Endodermal cell (in vitro differentiated cells): ENCODE measurements at places on chromosomes 5 and 9.
A peak's percentile ranks its signal among the peaks of the same experiment; 100 is the strongest.

DNA sequence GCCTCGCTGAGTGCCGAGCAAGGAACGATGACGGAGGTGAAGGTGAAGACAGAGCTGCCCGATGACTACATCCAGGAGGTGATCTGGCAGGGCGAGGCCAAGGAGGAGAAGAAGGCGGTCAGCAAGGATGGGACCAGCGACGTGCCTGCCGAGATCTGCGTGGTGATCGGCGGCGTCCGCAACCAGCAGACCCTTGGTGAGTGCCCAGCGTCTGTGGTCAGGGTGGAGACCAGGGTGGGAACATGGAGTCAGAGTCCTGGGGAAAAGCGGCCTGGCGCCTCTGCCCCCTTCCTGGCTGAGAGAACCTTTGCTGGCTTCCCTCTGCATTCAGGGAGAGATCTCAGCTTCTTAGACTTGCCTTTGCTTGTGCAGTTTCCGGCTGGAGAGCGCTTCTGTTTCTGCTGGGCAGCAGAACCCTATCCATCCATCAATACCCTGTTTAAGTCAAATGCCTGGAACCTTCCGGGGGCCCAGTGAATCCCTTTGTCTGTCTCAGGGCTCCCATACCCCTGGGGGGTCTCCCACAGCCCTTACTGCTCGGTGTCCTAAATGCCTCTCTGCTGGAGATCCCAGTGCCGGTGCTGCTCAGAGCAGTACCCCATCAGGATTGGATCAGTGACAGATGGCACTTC is 89.6 kb downstream of the AMBP start:
- no peaks in the 10 kb centered on the region for H3K4me1 ChIP-seq
- H3K27me3 ChIP-seq, result no peaks in the 10 kb centered on the region

DNA sequence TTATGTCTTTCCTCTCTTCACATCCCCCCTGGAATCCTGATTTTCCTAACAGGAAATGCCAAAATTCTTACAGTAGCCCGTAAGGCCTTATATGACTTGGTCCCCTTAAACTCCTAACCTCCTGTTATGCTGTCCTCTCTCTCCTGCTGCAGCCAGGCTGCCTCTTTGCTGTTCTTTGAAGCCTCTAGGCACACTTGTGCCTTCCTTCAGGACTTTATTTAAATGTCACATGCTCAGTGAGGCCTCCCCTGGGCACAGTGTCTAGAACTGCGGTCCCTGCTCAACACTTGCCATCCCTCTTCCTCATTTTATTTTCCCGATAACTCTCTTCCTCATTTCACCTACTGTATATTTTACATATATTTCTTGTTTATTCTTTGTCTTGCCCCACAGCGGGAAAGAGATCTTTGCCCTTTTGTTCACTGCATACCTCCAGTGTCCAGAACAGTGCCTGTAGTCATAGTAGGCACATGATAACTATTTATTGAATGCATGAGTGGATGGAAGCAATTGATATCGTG is 5.5 kb upstream of the SHB start:
- no peaks in the 10 kb centered on the region for H3K36me3 ChIP-seq
- DNase-seq, result peak; percentile 31
- no peak overlapping the region for H3K4me3 ChIP-seq
- H3K27me3 ChIP-seq, result no peaks in the 10 kb centered on the region
- peaks cover 8% of the 10 kb centered on the region for H3K4me1 ChIP-seq
- H3K27ac ChIP-seq, result no peak overlapping the region

DNA sequence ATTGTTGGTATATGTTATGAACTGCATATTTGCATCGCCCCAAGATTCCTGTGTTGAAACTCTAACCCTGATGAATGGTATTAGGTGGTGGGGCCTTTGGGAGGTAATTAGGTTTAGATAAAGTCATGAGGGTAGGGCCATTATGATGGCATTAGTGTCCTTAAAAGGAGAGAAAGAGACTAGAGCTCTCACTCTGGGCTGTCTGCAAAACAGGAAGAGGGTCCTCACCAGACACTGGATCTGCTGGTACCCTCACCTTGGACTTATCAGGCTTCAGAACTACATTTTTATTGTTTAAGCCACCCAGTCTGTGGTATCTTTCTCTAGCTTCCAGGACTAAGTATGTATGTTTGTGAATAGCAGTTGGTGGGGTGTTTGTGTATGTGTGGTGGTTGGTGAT is 68.9 kb downstream of the MACIR start:
- no peak overlapping the region for H3K27ac ChIP-seq
- no peaks in the 10 kb centered on the region for H3K27me3 ChIP-seq
- no peaks in the 10 kb centered on the region for H3K36me3 ChIP-seq
- DNase-seq, result no peak

- peak; percentile 93 for DNase-seq
- H3K4me1 ChIP-seq, result no peaks in the 10 kb centered on the region
- H3K27me3 ChIP-seq, result no peaks in the 10 kb centered on the region
These were observed 57.9 kb downstream of the DIAPH1 start for GRCh38 chr5:141560725-141561483.

DNA sequence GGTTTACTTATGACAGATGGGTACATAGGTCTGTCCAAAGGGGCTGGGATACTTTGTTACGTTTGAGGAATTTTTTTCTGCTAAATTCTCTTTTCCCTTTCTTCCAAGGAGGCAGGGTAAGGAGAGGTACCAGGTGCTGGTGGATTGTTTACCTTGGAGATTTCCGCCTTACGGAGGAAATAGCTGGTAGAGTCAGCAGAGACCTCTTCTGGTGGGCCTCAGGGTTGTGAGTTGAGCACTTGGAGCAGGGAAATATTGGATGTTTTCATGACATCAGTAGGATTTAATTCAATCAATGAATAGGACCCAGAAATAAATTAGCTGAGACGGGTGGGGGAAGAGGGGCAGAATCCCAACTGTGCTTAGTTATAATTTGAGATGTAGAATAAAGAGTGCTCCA is 60.0 kb upstream of the TAF11L2 start:
- no peak for DNase-seq
- no peaks in the 10 kb centered on the region for H3K4me1 ChIP-seq
- no peaks in the 10 kb centered on the region for H3K36me3 ChIP-seq
- H3K4me3 ChIP-seq, result no peak overlapping the region
- H3K27me3 ChIP-seq, result no peaks in the 10 kb centered on the region

DNA sequence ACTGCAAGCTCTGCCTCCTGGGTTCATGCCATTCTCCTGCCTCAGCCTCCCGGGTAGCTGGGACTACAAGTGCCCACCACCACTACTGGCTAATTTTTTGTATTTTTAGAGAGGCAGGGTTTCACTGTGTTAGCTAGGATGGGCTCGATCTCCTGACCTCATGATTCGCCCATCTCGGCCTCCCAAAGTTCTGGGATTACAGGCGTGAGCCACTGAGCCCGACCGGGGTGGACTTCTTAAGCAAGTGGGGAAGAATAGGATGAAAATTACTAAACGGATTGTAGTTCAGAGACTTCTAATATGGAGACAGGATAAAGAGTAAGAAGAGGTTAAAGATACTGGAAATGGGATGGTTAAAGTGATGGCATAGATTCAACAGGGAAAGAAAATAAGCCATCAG is 132.3 kb upstream of the IRX2 start:
- H3K27me3 ChIP-seq, result no peaks in the 10 kb centered on the region
- no peaks in the 10 kb centered on the region for H3K4me1 ChIP-seq
- no peak overlapping the region for H3K27ac ChIP-seq
- H3K36me3 ChIP-seq, result no peaks in the 10 kb centered on the region
- no peak for DNase-seq
- H3K4me3 ChIP-seq, result no peak overlapping the region

- H3K36me3 ChIP-seq, result no peaks in the 10 kb centered on the region
- no peak overlapping the region for H3K27ac ChIP-seq
- no peaks in the 10 kb centered on the region for H3K4me1 ChIP-seq
- no peak overlapping the region for H3K4me3 ChIP-seq
- peak; percentile 7 for DNase-seq
These were observed 5.7 kb upstream of the CTSL start for GRCh38 chr9:87720173-87720572.

- H3K27me3 ChIP-seq, result no peaks in the 10 kb centered on the region
- H3K36me3 ChIP-seq, result no peaks in the 10 kb centered on the region
- H3K4me3 ChIP-seq, result no peak overlapping the region
- no peak overlapping the region for H3K27ac ChIP-seq
These were observed 113.7 kb upstream of the EPB41L4A start for GRCh38 chr5:112532654-112533360.

DNA sequence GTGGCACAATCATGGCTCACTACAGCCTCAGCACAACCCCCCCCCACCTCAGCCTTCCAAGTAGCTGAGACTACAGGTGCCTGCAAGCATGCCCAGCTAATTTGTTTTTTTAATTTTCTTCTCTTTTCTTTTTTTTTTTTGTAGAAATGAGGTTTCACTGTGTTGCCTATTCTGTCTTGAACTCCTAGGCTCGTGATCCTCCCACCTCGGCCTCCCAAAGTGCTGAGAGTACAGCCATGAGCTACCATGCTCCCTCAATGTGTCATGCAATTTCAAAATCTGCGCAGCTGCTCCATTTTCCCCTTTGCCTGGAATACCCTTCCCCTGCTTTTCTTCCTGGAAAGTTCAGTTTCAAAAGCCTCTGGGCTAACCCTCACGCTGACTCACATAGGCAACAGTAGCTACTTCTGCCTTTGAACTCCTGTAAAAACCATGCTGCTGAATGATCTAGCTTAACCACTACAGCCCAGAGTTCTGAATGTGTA is 71.0 kb upstream of the IL7R start:
- H3K27me3 ChIP-seq, result no peaks in the 10 kb centered on the region
- no peak overlapping the region for H3K27ac ChIP-seq

DNA sequence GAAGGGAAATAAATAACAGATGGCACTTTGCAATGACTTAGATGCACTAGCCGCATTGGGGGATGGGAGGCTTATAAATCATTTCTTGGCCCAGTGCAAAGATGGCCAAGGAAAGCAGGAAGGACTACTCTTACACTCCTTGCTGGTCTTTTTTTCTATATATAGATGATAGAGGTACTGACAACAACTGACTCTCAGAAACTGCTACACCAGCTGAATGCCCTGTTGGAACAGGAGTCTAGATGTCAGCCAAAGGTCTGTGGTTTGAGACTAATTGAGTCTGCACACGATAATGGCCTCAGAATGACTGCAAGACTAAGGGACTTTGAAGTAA is 1.7 kb downstream of the CCNG1 start:
- no peaks in the 10 kb centered on the region for H3K27me3 ChIP-seq
- H3K4me1 ChIP-seq, result peaks cover 8% of the 10 kb centered on the region
- peaks cover 60% of the 10 kb centered on the region for H3K36me3 ChIP-seq

GRCh38 chr5:9601055-9601739 is 29.0 kb downstream of the TAS2R1 start:
- peaks cover 3% of the 10 kb centered on the region for H3K36me3 ChIP-seq
- H3K27ac ChIP-seq, result peak overlapping the region; percentile 61
- H3K4me3 ChIP-seq, result peak overlapping the region; percentile 58
- H3K4me1 ChIP-seq, result peaks cover 17% of the 10 kb centered on the region
- H3K27me3 ChIP-seq, result no peaks in the 10 kb centered on the region

DNA sequence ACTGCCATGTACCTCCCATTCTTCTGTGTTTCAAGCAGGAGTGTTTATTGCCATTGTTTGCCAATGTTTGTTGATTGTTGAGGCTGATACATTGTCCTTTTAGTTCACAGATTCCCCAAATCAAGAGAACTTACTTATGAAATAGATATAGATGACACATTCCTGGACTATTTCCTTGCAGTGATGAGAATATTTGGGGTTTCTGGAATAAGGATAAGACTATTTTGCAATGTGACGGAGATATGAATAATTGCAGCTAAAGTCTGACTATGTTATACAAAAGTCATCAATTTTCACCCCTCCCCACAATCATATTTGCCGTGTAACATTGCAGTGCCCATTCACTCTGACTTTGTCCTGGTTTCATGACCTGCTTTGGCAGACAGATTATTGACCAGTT is 460.8 kb downstream of the CDH10 start:
- H3K4me3 ChIP-seq, result no peak overlapping the region
- H3K27ac ChIP-seq, result no peak overlapping the region
- DNase-seq, result no peak
- no peaks in the 10 kb centered on the region for H3K36me3 ChIP-seq

GRCh38 chr9:120692901-120693699 is 21.2 kb downstream of the MEGF9 start:
- H3K4me3 ChIP-seq, result no peak overlapping the region
- H3K27me3 ChIP-seq, result peaks cover 89% of the 10 kb centered on the region
- DNase-seq, result no peak
- H3K4me1 ChIP-seq, result peaks cover 15% of the 10 kb centered on the region
- H3K27ac ChIP-seq, result no peak overlapping the region
- no peaks in the 10 kb centered on the region for H3K36me3 ChIP-seq

DNA sequence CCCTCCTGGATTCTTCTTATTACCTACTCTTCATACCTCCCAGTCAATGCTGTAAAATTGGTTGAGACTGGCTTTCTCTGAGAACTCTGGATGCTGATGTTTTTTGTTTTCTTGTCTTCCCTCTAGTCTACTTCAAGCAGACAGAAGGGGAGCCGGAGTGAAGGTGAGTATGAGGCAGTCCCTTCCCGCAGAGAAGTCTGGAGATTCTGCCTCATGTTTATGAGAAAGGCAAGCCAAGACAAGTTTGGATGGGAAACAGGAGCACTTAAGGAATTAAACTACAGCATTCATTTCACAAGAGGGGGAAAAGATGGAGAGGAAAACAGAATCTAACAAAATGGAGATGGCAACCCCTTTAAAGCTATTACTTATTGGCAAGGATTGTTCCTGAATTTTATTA is 246.1 kb downstream of the TRIM32 start:
- no peak overlapping the region for H3K27ac ChIP-seq
- no peak overlapping the region for H3K4me3 ChIP-seq
- H3K4me1 ChIP-seq, result peaks cover 7% of the 10 kb centered on the region
- DNase-seq, result peak; percentile 34

- peaks cover 14% of the 10 kb centered on the region for H3K27me3 ChIP-seq
- no peaks in the 10 kb centered on the region for H3K36me3 ChIP-seq
- no peak for DNase-seq
- H3K4me3 ChIP-seq, result no peak overlapping the region
- H3K27ac ChIP-seq, result no peak overlapping the region
These were observed 7.9 kb upstream of the ERMP1 start for GRCh38 chr9:5840788-5841187.

DNA sequence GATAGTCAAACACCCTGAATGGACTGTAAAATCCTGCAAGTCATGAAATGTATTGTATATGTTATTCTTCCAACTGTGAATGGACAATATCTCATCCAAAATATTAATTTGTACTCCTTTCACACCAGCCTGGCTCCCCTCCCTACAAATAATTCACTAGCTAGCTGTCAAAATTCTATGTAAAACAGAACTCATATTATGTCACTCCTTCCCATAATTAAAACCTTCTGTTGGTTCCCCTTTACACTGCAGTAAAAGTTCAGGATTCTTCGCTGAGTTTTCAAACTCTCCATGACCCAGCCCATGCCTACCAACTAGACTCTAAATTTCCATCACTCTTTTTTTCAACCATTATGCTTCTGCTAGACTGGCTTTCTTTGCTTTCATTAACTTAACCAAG is 857.1 kb downstream of the TAF11L14 start:
- H3K4me3 ChIP-seq, result no peak overlapping the region
- no peak for DNase-seq
- no peak overlapping the region for H3K27ac ChIP-seq

GRCh38 chr9:88441301-88442007 is 53.2 kb downstream of the SPIN1 start:
- H3K4me1 ChIP-seq, result no peaks in the 10 kb centered on the region
- peaks cover 46% of the 10 kb centered on the region for H3K36me3 ChIP-seq
- H3K27ac ChIP-seq, result no peak overlapping the region
- no peak for DNase-seq
- no peak overlapping the region for H3K4me3 ChIP-seq
